Kidney (tissue), 22 donors: ENCODE measurements at places on chromosomes 5 and 9.

DNA sequence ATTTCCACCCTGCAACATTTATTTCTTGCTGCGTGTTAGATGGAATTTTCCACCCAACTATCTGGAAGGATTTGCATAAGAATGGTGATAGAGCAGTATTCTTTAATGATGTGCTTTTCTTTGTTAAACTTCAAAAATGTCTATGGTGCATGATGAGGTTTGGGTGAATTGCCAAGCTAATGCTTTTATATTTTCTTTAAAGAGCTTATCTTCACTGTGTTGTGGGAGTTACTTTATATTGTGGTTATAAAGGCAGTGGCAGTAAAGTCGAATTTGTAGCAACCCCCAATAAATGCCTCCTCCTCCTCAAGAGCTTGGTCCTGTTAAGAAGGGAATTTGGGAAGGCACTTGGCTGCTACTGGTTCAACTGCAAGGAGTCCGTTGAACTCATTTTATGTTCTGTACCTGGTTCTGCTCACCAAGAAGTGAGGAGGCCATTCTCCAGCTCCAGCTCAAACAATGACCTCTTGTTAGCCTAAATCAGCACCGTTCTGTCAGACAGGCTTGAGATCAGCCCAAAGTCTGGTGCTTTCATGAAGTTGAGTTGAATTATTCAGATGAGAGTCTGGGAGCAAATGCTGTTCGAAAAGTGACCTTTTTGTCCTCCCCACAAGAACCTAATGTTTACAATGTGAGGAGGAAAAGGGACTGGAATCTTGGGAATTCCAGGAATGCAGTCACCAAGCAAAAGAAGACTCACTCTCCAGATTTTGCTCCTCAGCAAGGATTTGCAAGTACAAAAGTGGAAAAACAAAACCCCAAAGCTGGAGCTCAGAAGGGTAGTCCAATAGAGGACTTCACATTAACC, 217.0 kb downstream of the TMEM38B start:
- DNase-seq: no peak

DNA sequence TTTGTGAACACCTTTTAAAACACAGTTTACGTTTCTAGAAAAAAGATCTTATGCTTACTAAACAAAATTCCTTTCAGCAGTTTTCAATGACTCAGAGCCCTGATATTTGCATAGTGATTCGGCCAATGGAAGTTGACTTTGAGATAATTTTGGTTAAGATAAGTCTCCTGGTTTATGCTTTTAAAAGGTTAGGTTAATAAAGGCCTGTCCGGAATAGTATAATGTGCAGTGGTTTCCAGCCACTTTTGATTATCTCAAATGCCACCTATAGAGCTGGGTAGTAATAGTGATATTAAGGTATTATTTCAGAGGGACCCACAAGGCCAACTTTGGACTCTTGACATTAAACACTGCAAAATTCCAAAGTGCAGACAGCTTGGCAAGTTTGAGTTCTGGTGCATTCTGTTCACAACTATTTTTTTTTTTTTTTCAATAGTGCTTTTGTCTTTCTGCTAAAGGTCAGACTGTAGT, 86.1 kb downstream of the F2RL2 start:
- no peak for DNase-seq

DNA sequence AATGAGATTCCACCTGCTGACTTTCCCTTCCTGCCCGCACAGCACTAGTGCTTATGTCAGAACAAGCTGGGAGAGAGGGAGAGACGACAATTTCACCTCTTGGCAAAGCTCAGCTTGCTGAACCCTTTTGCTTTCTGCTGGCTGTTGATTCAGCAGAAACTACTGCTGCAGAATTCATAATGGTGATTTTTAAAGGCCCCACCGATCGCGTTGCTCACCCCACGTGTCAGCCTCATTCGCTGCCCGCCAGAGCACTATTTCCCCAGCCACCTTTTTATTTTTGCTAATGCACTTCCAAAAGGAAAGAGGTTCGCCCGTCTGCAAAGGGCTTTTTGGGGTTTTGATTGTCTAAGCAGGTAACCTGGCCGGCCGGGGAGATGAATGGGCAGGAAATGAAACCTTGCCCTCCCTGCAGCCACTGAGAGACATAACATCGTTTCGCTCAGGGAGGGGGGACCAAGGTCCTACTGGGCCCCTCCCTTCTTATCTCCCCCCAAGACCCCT, 1.3 kb downstream of the PPP2R2B start:
- peak; percentile 25 for DNase-seq

GRCh38 chr5:139761057-139761450, 34.6 kb upstream of the PSD2 start:
- no peak for DNase-seq

DNA sequence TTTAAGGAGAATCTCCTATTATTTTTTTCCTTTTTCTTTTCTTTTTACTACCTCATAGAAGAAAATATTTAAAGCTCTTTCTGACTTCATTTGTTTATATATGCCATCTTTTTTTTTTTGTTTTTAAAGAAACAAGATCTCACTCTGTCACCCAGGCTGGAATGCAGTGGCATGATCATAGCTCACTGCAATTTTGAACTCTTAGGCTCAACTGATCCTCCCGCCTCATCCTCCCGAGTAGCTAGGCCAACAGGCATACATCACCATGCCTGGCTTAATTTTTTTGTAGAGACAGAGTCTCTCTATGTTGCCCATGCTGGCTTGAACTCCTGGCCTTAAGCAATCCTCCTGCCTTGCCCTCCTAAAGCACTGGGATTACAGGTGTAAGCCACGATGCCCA, 59.5 kb downstream of the LNPEP start:
- DNase-seq: no peak

DNA sequence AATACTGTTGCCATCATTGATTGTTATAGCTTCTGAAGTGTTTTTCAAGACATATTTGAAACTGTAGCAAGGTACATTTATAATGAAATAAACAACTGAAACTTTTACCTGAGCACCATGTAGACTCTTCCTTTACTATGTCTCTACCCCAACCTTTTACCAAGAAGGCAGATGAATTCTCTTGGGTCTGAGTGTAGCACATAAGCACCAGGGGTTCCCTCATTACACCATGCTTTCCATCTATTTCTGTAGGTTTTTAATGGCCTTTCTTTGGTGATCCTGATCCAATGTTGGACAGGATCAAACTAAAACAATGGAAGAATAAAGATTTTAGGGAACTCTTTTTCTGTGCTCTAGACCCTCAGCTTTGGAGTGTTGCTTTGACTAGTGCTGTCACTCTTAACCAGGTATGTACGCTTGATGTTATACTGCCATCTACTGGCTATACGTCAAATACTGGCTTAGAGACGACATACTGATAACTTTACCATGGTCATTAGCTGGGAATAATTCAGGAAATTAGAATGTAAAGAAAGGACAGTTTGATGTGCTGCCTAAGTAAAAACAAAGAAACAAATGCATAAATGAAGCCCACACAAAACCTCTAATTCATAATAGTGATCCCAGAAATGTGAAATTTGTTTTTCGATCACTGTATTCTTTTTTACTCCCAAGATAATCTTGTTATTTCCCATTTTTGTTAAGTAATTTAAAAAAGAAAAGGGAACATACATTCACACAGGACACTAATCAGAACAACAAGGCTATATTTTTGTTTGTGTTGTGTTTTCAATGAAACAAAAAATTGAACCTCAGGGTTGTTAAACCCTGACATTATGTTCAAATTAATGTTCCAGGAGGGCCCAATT, 30.7 kb downstream of the IFNW1 start:
- peak; percentile 82 for DNase-seq

DNA sequence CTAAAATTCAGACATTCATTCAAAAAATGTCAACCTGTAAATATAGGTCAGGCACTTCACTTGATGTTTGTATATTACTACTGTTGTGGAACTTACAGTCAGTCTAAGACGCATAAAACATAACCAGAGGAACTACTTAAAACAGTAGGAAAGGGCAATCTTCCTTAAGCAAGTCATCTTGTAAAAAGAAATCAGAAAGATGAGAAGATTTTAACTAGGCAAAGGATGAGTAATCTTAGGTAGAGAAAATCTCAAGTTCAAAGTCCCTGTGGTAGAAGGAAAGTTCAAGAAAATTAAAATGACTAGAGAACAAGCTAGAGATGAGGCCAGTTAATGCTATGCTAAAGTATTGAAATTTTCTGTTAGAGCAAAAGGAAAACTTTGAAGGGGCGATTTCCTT, 152.4 kb downstream of the RAPGEF6 start:
- no peak for DNase-seq

- DNase-seq: no peak
Observed at GRCh38 chr9:117374076-117374725, 40.7 kb downstream of the ASTN2 start.

GRCh38 chr5:107567901-107568671, 102.7 kb downstream of the EFNA5 start:
- DNase-seq: no peak

GRCh38 chr9:8856396-8857067, 1057.0 kb upstream of the DMAC1 start:
- DNase-seq: no peak

- DNase-seq: no peak
Observed at GRCh38 chr5:28217695-28218094, 1179.3 kb upstream of the CDH9 start.

GRCh38 chr9:106393226-106393625, 469.7 kb upstream of the ZNF462 start:
- no peak for DNase-seq

DNA sequence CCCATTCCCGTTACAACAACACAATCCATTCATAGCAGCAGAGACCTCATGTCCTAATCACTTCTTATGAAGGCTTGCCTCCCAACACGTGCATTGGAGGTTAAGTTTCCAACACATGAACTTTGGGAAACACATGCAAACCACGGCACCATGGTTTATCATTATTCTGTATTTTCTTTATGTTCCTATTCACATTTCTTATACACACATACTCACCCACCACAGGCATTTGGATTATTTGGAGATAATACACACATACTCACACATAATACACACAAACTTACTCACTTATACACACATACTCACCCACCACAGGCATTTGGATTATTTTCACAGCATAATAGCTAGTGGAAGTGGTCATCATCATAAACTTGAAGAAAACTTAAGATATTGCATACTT, 75.6 kb downstream of the C7 start:
- no peak for DNase-seq

DNA sequence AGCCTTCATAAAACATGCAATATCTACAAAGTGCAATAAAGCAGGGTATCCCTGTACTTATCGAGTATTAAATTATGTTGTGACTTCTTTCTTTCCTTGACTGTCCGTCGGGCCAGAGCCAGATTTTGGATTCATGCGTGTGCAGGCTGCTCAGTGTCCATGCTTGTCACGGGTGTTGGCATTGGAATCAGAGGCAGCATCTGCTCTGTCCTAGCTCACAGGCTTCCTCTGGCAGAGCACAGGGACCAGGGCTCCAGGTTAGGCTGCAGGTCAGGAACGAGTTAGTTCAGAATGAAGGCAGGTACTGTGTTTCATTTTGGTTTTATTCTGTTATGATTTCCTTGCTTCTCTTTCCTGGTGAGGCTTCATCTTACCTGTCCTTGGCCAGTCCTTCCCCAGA, 249.8 kb downstream of the AUH start:
- no peak for DNase-seq

DNA sequence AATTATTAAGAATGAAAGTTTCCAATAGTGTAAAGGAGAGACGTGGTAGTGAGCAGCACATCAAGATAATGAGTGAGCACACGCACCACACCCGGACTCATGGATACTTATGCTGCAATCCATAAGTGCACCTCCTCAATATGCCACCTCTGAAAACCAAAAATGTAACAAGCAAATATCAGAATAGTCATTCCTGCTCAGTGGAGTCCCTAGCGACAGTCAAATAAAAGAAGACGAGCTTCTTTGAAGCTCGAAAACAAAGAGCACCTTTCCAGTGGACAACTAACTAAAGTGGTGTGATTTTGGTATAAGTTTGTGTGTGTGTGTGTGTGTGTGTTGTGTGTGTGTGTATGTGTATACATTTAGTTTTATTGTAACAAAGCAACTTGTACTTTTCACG, 241.3 kb downstream of the DEPDC1B start:
- DNase-seq: no peak

- no peak for DNase-seq
Observed at GRCh38 chr9:131960311-131960710, 119.4 kb downstream of the MED27 start.

GRCh38 chr5:15367489-15367888, 132.5 kb upstream of the FBXL7 start:
- DNase-seq: no peak

- no peak for DNase-seq
Observed at GRCh38 chr5:168137265-168137664, 154.2 kb upstream of the WWC1 start.

DNA sequence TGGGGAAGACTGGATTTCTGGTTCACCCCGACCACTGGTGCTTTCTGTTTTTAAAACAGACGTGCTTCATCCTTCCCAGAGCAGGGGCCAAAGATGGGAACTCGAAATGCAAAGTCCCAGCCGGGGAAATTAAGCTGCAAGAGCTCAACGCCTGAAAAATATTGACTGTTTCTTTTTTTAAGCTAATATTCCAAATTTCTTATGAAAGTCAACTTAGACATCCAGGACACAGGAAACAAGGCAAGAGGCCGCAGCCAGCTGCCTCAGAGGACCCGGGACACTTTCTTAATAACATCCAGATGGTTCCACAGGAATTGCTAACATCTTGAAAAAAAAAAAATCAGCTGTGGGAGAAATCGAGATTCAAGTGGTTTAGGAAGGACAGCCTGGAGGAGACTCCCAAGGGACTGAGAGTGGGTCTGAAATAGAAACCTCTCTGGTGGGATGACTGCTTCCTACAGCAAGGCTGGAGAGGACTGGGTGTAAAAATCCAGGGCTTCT, 144.9 kb downstream of the FGF1 start:
- DNase-seq: peak; percentile 76

GRCh38 chr5:107058803-107059202, 611.9 kb downstream of the EFNA5 start:
- DNase-seq: no peak

DNA sequence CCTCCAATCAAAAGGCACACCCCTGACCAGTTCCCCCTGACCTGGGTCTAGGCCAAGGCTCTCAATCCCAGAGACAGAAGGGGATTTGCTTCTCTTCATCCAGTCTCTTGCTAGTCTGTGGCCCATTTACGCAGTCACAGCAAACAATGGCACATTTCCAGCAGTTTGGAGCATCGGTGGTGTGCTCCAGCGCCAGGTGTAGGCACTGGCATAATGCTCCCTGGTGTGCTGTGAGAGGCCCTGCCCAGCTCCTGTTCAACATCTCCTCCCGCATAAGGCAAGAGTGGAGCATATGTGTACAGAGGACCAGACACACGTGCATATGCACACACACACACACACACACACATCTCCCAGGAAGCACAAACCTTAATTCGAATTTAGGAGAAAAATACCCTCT, 79.5 kb upstream of the ERCC6L2 start:
- DNase-seq: no peak

DNA sequence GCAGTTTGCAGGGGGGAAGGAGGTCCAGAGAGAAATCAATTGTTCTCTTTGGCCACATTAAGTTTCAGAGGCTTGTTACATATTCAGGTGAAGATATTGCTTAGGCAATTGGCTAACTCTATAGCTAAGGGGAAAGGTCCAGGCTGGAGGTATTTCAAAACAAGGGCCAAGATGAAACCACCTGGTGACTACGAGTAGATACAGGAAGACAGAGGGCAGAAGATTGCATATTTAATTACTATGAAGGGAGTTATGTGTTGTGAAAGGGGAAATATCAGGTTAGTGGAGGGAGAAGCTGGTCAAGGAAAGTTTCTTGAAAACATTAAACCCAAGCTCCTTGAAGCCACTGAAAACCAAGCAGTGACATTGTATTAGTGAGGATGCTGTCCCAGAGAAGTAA, 1.9 kb upstream of the RAD23B start:
- no peak for DNase-seq

- no peak for DNase-seq
Observed at GRCh38 chr5:45385321-45386058, 310.7 kb downstream of the HCN1 start.
